Astrocyte (in vitro differentiated cells and primary cell): ENCODE measurements at places on chromosomes 6 and 20. TPM values are rescaled to one million over a fixed set of nuclear protein-coding genes. Genes with fewer than 3 reads are reported as not detected.

The LY6G5B gene
- 17.5 and 20.3 TPM in 2 replicates for total RNA-seq

The FRMD1 gene
- not detected in 2 replicates for total RNA-seq

The SLC16A10 gene
- 0.18 and 0.48 TPM in 2 replicates for total RNA-seq

The GUCA1A gene
- 0.45 and 0.79 TPM in 2 replicates for total RNA-seq

GRCh38 chr6:41428996-41429421 lies 93.6 kb downstream of the NCR2 start:
- DNase-seq, result peak; percentile 55

DNA sequence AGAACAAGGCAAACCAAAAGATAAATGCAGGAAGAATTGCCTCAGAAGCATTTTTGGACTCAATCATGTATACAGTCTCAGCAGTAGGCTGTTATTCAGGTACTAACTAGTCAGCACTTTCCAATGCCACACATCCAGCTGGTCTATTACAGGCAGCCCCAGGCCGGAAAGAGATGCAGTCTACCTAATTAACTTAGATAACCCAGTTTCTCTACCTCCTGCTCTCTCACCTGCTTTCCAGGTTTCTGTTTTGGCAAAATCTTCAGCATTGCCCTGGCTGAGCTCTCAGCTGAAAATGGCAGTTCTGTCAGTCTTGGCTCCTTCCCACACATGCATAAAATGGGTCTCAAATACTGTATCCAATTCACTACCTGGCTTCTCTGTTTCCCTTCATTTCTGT lies 101.3 kb upstream of the UFL1 start:
- DNase-seq, result no peak

The ID4 gene
- total RNA-seq, result 12.0 and 12.8 TPM in 2 replicates

- no peak for DNase-seq
These were observed 248.8 kb upstream of the MAP3K7 start for GRCh38 chr6:90835596-90836212.

The MAP3K5 gene
- 1.7 TPM in 2 replicates for total RNA-seq

The DEF6 gene
- total RNA-seq, result 2.2 and 3.3 TPM in 2 replicates

DNA sequence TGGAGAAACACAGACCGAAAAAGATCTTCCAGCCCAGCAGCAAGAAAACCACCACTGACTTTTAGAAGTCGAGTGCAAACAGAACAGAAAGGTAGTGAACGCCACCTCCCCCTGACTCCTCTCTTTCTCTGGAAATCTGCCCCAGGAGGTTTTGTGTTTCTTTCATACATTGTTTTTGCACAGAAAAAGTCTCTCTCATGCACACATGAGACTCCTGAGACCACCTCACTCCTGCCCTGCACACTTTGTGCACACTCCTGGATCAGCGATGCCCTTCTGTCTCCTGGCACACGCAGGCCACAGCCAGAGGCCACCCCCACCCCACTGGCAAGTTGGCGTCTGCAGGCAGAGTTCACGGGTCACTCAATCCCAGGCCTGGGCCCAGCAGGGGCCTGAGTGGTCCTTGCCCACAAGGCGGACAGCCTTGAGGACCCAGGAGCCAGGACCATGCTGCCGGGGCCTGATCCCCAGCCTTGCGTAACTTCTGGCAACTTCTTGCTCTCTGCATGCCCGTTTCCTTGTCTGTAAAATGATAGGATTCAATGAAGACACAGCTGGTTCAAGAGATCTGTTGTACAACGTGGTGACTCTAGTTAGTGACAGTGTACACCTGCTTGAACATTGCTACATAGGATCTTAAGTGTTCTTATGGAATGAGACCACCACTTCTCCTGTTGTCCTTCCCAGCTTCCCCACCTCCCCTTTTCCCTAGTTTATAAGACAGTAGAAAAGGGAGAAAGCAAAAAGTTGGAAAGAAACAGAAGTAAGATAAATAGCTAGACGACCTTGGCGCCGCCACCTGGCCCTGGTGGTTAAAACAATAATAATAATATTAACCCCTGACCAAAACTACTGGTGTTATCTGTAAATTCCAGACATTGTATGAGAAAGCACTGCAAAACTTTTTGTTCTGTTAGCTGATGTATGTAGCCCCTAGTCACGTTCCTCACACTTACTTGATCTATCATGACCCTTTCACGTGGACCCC lies 30.2 kb upstream of the CST7 start:
- no peak for DNase-seq

GRCh38 chr20:57615445-57615811 lies 4.8 kb downstream of the ZBP1 start:
- no peak for DNase-seq

GRCh38 chr6:20850686-20851416 lies 316.6 kb downstream of the CDKAL1 start:
- DNase-seq, result no peak

The STXBP5 gene
- 21.8 and 25.7 TPM in 2 replicates for total RNA-seq

DNA sequence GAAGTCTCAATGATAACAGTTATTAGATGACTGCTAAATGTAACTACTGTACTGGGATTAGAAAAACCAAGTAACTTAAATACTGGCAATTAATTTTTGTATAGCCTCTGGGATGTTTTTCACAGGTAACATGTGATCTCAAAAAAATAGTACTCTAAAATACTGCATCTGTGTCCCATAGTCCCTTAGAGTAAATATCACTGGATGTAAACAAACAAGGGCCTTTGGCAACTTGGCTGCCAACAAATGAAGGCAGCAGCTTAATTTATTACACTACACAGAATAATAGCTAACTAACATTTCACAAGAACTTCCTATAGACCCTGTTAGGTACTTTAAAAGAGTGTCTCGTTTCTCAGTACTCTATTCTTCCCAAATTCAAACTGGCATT lies 14.0 kb downstream of the ARHGAP18 start:
- no peak for DNase-seq

- DNase-seq, result peak; percentile 48
These were observed 184.2 kb upstream of the MAN1A1 start for GRCh38 chr6:119533603-119534279.

The DOK5 gene
- 0.82 and 1.2 TPM in 2 replicates for total RNA-seq

GRCh38 chr6:43369174-43370002 lies at the start of gene ZNF318:
ZNF318 (minus strand) TSS chr6:43369647; CDS start chr6:43369365, 282 bp downstream.
- peak; percentile 90 for DNase-seq

The SIRPB2 gene
- total RNA-seq, result not detected in 2 replicates

The DDX43 gene
- not detected in 2 replicates for total RNA-seq

- DNase-seq, result peak; percentile 94
These were observed 664 bp upstream of the TPBG start for GRCh38 chr6:82362878-82363427.

- DNase-seq, result no peak
These were observed 392.1 kb upstream of the HSF2 start for GRCh38 chr6:122007339-122007738.
